Activated CD4-positive, alpha-beta T cell treated with anti-CD3 and anti-CD28 coated beads, Interleukin-2, amount 10 ng/mL, durations not matched to agents 7 days and 5 days (primary cell): ENCODE measurements at places on chromosomes 11 and 22. TPM values are rescaled to one million over a fixed set of nuclear protein-coding genes. Genes with fewer than 3 reads are reported as not detected.

GRCh38 chr22:40659166-40659565, 20.1 kb upstream of the MCHR1 start:
- no peak overlapping the region for H3K4me3 ChIP-seq
- H3K27me3 ChIP-seq: no peaks in the 10 kb centered on the region
- no peaks in the 10 kb centered on the region for H3K36me3 ChIP-seq
- no peaks in the 10 kb centered on the region for H3K4me1 ChIP-seq
- no peak overlapping the region for H3K27ac ChIP-seq

DNA sequence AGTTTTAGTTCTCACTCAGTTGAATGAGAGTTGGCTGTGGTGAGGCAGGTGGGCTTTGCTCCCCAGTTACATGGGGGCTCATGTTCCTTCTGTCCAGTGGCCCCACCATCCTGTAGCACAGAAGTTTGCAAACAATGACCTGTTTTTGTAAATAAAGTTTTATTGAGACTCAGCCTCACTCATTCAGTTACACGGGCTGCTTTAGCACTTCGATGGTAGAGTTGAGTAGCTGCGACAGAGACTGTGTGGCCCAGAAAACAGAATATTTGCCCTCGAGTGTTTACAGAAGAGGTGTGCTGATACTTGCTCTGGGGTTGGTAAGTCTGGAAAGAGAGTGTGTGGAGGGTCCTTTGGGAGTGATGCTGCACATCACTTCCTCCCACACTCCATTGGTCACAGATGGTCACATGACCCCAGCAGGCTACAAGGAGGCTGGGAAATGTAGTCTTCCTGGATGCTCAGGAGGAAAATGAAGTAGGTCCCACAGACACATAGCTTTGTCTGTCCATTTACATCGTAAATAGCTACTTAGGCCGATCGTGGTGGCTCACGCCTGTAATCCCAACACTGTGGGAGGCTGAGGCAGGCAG, 34.6 kb downstream of the IFT27 start:
- no peak for DNase-seq
- H3K27ac ChIP-seq: no peak overlapping the region
- H3K27me3 ChIP-seq: peaks cover 9% of the 10 kb centered on the region
- H3K4me1 ChIP-seq: no peaks in the 10 kb centered on the region
- no peak overlapping the region for H3K4me3 ChIP-seq

- H3K36me3 ChIP-seq: no peaks in the 10 kb centered on the region
- peaks cover 4% of the 10 kb centered on the region for H3K27me3 ChIP-seq
- no peak overlapping the region for H3K4me3 ChIP-seq
Observed at GRCh38 chr11:134997652-134998320, 585.7 kb upstream of the B3GAT1 start.

- no peak for DNase-seq
- no peak overlapping the region for H3K4me3 ChIP-seq
- peaks cover 12% of the 10 kb centered on the region for H3K27me3 ChIP-seq
- no peaks in the 10 kb centered on the region for H3K4me1 ChIP-seq
Observed at GRCh38 chr11:107011977-107012376, 6.3 kb downstream of the GUCY1A2 start.

Gene MPZL3
- 22.0 TPM for total RNA-seq

- H3K36me3 ChIP-seq: peaks cover 2% of the 10 kb centered on the region
- peak; percentile 65 for DNase-seq
- peaks cover 5% of the 10 kb centered on the region for H3K27me3 ChIP-seq
- peaks cover 45% of the 10 kb centered on the region for H3K4me1 ChIP-seq
Observed at GRCh38 chr11:3849297-3849874, 6.1 kb upstream of the STIM1 start.

DNA sequence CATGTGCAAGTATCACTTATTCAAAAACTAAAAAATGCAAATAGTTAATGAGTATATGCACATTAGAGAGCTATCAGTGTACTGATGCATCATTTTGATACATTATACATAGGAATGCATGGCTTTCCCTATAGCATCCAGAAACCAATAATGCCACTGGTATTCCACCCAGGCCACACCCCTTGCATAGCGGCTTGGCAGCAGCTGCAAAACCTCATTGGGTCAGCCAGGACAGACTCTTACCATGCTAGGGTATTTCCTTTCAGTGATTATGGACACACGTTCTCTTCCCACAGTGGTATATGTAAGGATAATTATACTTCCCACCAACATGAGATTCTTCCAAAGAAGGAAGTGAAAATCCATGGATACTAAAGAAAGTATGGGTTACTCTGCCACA, 145.9 kb upstream of the PITPNB start:
- no peaks in the 10 kb centered on the region for H3K4me1 ChIP-seq
- peaks cover 2% of the 10 kb centered on the region for H3K27me3 ChIP-seq
- no peak overlapping the region for H3K4me3 ChIP-seq

GRCh38 chr11:82356316-82356715, 377.3 kb downstream of the FAM181B start:
- no peak overlapping the region for H3K27ac ChIP-seq
- H3K36me3 ChIP-seq: no peaks in the 10 kb centered on the region
- no peaks in the 10 kb centered on the region for H3K27me3 ChIP-seq

DNA sequence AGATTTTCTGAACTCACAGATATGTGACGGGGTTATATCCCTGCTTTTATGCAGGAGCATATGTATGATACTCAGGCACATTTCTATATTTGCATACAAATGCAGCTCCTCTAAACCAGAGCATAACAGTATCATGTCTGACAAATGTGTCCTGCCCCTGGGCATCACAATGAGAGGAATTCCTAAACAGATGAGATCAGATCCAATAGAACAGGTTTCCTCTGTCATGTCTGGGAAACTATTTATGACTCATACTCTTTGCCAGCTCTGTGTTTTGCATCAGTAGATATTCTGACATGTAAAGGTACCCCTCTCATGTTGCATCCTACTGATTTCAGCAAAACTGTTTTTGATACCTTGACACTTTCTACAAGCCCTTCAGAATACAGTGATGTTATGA, 29.4 kb downstream of the SYT9 start:
- no peaks in the 10 kb centered on the region for H3K4me1 ChIP-seq
- H3K36me3 ChIP-seq: no peaks in the 10 kb centered on the region
- no peak overlapping the region for H3K27ac ChIP-seq
- H3K27me3 ChIP-seq: peaks cover 5% of the 10 kb centered on the region
- no peak for DNase-seq

DNA sequence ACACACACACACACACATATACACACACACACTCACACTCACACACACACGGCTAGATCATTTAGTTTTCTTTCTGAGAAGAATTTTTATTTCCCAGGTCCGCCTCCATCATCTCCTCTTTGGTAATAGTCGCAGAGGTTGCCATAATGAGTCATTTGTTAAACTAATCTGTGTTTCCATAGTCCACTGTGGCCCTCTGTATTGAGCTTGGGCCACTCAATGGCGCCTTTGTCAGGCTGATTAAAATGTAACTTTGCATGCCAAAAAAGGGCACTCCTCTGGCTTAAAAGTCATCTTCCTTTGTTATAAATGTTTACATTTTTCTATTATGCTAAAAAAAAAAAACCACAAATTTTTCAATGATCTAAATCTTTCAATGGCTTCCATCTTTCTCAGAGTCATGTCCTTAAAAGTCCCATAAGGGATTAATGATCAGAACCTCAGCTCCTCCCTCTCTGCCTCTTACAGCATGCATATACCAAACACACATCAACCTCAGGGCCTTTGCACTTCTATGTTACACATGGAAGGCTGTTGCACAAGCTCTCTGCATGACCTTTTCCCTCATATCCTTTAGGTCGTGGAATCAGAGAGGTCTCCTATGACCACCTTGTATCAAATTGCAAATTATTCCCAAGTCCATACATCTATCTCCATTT, 35.3 kb downstream of the EHF start:
- H3K27me3 ChIP-seq: peaks cover 63% of the 10 kb centered on the region
- H3K36me3 ChIP-seq: no peaks in the 10 kb centered on the region
- H3K27ac ChIP-seq: no peak overlapping the region
- no peak overlapping the region for H3K4me3 ChIP-seq

Gene B3GAT3
- 71.1 TPM for total RNA-seq

DNA sequence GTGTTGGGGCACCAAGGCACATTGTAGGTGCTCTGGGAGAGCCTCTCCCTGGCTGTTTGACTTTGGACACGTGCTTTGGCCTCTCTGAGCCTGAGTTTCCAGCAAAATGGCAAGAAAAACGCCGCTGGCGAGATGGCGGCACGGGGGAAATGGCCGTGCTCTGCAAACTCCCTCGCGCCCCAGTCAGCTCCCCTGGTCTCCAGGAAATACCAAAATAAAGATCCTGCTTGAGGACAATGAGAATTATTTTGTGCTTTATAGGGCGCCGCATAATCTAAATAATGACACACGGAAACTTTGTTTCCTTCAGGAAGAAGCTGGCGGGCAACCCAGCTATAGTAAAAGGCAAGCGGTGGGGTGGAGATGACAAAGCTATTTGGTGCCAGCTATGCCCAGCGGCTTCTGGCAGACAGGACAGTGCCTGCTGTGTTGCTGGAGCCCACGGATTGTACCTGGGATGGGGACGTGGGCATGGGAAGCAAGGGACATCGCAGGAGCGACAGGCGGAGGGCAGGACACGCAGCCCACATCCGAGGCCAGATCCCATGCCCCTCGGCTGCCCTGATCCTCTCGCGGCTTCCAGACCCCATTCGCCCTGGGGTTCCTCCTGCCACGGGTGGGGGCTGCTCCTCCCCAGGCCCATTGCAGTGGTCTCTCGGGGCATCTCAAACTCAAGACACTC, 26.3 kb upstream of the RFPL3 start:
- no peaks in the 10 kb centered on the region for H3K36me3 ChIP-seq
- H3K27ac ChIP-seq: no peak overlapping the region
- no peaks in the 10 kb centered on the region for H3K4me1 ChIP-seq
- H3K4me3 ChIP-seq: no peak overlapping the region
- H3K27me3 ChIP-seq: no peaks in the 10 kb centered on the region
- no peak for DNase-seq

DNA sequence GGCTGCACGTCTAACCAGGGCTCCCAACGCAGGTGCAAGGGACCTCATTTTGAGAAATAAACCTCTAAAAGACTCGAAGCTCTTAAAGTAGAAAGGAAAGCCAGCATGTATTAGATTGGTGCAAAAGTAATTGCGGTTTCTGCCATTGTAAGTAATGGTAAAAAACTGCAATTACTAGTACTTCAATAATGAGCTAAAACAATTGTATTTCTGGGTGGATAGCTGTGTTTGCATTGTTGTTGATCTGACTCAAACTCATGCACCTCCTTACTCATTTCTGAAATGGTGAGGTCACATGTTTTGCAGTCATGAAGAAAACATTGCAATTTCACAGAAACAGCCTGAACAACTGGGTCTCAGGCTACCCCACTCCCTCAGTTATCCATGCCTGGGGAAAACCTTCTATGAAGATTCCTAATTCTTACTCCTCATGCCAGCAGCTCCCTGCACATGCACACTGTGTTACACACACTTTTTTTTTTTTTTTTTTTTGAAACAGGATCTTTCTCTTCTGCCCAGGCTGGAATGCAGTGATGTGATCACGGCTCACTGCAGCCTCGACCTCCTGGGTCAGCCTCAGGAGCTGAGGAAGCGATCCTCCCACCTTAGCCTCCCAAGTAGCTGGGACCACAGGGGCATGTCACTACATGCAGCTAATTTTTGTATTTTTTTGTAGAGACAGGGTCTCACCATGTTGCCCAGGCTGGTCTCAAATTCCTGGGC, 24.6 kb downstream of the VWCE start:
- no peaks in the 10 kb centered on the region for H3K27me3 ChIP-seq
- no peak for DNase-seq
- no peak overlapping the region for H3K4me3 ChIP-seq
- peaks cover 7% of the 10 kb centered on the region for H3K4me1 ChIP-seq

DNA sequence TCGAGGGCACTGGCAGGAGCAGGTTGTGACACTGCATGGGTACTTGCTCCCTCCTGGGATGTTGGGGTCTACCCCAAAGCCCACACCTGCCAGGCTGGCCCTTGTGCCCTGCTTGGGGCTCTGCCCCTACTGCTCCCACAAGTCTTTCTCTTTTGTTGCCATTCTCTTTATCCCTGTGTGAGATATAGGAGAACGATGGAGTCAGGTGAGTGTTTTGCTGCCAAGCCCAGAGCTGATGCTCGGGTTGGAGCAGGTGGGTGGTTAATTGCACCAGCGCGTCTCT, 292.6 kb downstream of the TBC1D22A start:
- peaks cover 13% of the 10 kb centered on the region for H3K4me1 ChIP-seq
- no peak overlapping the region for H3K4me3 ChIP-seq
- no peaks in the 10 kb centered on the region for H3K36me3 ChIP-seq
- no peaks in the 10 kb centered on the region for H3K27me3 ChIP-seq
- DNase-seq: no peak

DNA sequence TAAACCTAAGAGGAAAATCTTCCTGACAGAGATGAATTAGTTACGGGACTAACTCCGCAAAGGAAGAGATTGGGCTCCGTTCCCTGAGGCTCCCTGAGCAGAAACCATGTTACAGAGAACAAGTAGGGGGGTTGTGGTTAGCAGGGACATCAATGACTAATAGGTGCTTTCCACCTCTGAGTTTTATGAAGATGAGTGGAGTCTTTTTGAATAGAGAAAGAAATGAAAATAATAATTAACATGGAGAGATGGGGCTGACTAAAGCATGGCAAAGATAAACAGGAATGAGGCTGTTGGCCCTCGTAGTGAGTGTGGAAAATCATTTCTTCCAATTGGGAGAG, 47.5 kb upstream of the PICALM start:
- H3K4me1 ChIP-seq: peaks cover 23% of the 10 kb centered on the region
- no peak overlapping the region for H3K27ac ChIP-seq
- no peak overlapping the region for H3K4me3 ChIP-seq

DNA sequence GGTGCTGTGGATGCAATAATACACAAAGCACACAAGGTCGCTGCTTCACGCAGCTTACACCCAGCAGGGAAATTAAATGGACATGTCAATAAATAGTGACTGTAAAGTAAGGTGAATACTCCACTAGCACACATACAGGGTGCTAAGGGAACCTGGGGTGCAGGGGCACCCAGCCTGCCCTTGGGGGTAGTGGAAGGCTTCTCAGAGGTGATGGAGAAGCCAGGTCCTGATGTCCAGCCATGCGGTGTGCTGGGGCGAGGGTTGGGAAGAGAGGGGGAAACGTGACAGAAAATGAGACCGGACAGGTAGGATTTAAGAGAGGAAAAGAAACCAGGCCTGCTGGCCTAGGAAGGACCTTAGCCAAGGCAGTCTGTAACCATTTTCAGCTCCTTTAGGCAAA, 200.5 kb downstream of the GRIK4 start:
- no peak for DNase-seq
- no peak overlapping the region for H3K4me3 ChIP-seq
- H3K4me1 ChIP-seq: peaks cover 3% of the 10 kb centered on the region
- H3K27ac ChIP-seq: no peak overlapping the region

Gene SAA4
- total RNA-seq: not detected

GRCh38 chr11:444396-445144, 2.8 kb upstream of the ANO9 start:
- H3K27ac ChIP-seq: no peak overlapping the region
- peaks cover 8% of the 10 kb centered on the region for H3K27me3 ChIP-seq
- DNase-seq: no peak

GRCh38 chr11:65700399-65700798, 11.7 kb upstream of the KAT5 start:
- peaks cover 13% of the 10 kb centered on the region for H3K27me3 ChIP-seq
- H3K27ac ChIP-seq: no peak overlapping the region
- no peaks in the 10 kb centered on the region for H3K4me1 ChIP-seq
- no peak overlapping the region for H3K4me3 ChIP-seq
- no peak for DNase-seq
